Stimulated activated CD4-positive, alpha-beta T cell treated with anti-CD3 and anti-CD28 coated beads, Interleukin-12 subunit alpha, Interleukin-12 subunit beta, amount 100 ng/mL, for 24 hours (primary cell): ENCODE measurements at places on chromosomes 12 and 14.

DNA sequence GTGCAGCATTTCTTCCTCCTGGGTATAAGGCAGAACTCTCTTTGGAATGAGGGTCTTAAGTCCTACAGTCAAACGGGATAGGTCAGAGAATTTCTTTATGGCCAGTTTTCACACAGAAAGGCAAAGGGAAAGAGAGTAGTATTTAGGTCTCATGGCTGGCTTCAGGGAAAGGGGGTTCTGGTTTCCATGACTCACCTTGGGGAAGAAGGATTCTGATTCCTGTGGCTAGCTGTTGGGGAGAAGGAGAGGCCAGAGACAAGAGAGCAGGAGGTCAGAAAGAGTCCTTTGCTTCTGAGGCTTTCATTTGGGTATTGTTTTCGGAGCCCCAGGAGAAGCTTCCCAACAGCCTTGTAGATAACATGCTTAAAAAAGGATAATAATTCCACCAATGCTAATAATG lies 332.5 kb downstream of the NPAS3 start:
- DNase-seq: no peak

- no peak for DNase-seq
These were observed 7.7 kb upstream of the PPTC7 start for GRCh38 chr12:110590806-110591326.

- DNase-seq: no peak
These were observed 44.0 kb upstream of the EAPP start for GRCh38 chr14:34583525-34583924.

DNA sequence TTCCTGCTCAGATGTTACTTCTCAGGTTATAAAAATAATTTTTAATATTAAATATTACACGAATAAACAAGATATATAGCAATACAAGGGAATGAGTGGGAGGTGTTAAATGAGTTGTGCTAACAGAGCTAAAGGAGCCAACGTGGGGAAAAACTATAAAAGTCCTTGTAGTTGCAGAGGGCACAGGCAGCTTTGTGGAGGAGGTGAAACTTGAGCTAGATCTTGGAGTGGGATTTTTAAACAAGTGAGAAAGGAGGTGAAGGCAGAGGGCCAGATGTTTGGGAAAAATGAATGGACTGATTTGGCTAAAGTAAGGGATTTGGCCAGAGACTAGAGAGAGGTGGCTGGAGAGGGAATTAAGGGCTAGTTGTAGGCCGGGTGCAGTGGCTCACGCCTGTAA lies 5.2 kb upstream of the FKBP11 start:
- no peak for DNase-seq

DNA sequence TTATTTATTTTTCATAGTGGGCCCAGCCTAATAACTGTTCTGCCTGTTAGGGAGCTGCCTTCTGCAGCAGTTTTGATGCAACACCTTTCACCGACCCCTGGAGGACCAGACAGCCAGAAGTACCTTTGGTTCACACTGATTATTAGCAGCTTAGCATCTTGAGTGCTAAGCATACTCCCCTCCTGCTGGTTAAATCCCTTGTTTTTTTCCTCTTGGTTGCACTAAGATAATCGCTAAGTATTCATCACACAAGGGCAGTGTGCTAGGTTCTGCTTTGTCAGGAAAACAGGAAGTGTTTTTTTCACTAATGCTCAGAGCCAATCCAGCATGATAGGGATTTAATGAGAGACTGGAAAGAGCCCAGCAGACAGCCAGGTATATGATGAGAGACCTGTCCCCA lies 437.0 kb downstream of the FUT8 start:
- no peak for DNase-seq

DNA sequence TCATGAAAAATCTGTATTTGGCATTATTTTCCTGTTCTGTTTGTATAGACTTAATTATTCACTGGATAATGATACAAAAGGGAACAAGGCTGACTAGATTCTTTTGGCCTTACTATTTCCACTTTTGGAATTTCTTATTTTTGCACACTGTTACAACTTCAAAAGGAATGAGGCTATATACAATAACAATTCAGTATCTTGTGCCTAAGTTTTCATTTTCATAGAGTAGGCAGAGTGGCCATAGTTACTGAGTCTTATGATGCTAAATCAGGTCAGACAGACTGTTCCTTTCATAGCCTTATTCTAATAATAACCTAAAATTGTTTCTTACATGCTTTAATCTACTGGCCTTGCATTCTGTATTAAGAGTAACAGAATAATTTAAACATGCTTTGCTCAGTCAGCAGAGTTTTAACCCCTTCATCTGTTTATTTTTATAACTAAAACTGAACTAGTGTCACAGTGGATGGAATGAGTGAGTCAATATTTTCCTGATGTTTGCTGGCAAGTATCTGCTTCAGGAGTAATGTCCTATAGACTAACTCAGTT lies 10.5 kb downstream of the TTC8 start:
- no peak for DNase-seq
